ENCODE measurements at places on chromosomes 1 and 21.

DNA sequence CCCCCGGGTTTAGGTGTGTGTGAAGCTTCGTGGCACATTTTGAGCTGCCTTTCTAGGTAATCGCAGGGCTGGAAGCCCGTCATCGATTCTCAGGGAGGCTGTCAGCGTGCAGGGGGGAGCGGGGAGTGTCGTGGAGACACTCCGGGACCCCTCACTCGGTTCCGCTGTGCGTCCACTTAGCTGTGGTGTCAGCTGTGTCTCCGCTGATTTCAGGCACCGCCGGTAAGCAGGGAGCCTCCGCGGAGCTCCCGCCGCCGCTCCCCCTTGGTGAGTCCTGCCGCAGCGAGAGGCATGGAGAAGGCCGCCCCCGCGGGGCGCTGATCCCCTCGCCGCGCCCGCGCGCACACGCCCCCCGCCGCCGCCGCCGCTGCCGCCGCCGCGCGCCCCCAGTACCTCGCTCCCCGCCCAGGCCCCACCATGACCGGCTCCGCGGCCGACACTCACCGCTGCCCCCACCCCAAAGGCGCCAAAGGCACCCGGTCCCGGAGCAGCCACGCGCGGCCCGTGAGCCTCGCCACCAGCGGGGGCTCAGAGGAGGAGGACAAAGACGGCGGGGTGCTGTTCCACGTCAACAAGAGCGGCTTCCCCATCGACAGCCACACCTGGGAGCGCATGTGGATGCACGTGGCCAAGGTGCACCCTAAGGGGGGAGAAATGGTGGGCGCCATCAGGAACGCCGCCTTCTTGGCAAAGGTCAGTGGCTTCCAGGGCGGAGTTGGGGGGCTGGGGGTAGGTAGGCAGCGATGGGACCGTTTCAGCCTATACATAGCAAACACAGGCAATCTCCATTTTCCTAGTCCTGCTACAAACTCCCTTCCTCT is 995 bp downstream of the VASH2 start:
- DNase-seq = peak; percentile 29

DNA sequence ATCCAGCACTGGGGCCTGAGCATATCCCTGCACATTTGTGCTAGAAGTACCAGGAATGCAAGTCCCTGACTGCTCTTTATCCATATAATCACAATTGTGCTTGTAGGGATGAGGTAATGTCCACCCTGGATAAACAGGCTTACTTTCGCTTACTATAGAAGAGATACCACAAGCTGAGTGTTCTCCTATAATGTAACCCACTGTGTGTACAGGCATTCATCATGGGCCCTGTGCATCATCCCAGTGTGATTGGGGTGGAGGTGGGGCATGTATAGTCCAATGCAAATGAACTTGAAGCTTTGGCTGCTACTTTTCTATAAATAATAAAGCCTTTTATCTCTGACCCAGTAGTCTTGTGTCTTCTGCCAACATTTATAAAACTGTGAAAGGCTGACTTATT is 69.3 kb downstream of the MAN1A2 start:
- no peak for DNase-seq

GRCh38 chr1:245859493-245860114 is 647.5 kb downstream of the SMYD3 start:
- no peak for DNase-seq

DNA sequence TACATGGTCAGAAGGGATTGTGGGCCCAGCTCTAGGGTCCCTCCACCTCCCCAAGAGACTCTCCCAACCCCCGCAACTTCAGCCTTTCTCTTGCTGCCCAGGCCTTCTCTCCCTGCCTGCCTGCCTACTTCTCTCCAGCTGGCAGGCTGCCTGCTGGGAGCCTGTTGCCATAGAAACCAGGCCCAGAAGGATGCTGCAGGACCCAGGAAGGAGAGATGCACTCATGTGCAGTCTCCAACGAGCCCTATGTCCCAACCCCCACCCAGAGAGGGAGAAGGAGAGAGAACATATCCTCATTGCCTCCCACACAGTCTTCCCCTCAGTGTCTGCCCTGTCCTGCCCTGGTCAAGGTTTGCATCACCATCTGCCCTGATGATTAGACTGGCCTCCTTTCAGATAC is 10.8 kb upstream of the SMIM12 start:
- DNase-seq = no peak

DNA sequence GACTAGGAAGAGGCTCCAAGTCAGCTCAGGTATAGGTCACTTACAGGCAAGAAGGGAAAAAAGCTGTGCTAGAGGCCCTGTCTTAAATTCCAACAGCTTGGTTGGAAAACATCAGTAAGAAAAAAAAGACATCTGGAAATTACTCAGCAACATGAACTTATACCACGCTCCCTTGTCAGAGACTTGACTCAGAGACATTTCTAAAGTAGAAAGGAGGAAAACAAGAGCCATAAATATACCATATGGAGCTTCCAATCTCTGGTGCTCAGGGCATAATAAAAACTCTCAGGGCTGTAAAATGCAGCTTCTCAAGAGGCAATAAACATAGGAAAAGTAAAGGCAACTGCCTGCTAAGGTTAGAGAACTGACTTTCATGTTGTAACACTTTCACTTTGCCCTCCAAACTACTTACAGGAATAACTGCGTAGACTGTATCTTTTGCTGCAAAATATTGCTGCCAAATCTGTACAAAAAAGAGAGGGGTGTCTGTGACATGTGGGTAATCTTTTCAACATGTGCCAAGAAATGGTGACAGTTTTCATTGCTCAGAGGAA is 14.7 kb downstream of the ATPAF1 start:
- DNase-seq = no peak

DNA sequence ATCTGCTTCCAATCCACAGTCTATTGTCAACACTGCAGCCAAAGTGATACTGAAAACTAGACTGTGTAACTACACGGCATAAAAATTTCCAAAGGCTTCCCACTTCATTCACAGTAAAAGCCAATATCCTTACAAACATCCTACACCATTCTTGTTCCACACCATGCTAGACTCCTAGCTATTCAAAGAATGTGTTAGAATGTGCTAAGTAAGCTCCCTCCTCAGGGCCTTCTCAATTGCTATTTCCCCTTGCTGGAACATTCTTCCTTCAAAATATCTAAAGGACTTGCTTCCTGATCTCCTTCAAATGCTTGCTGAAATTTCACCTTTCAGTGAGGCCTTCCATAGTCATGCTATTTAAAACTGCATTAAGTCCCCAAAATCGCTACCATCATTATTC is 228.1 kb downstream of the AKT3 start:
- DNase-seq = no peak

DNA sequence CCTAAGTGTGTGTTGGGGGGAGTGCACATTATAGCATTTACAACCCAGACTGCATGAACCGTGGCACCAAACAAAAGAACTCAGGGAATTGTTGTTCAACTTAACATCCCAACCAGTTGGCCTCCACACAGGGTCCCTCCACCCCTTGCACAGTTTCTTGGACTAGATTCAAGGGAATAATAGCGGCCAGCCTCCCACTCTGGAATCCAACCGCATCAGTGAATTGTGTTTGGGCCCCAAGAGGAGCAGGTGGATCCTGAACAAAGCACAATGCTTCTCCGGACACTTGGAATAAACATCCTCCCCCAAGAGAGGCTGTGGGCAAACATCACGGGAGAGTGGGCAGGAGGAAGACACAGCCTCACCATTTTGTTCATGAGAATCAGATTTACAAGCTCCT is 18.2 kb downstream of the CD34 start:
- no peak for DNase-seq

DNA sequence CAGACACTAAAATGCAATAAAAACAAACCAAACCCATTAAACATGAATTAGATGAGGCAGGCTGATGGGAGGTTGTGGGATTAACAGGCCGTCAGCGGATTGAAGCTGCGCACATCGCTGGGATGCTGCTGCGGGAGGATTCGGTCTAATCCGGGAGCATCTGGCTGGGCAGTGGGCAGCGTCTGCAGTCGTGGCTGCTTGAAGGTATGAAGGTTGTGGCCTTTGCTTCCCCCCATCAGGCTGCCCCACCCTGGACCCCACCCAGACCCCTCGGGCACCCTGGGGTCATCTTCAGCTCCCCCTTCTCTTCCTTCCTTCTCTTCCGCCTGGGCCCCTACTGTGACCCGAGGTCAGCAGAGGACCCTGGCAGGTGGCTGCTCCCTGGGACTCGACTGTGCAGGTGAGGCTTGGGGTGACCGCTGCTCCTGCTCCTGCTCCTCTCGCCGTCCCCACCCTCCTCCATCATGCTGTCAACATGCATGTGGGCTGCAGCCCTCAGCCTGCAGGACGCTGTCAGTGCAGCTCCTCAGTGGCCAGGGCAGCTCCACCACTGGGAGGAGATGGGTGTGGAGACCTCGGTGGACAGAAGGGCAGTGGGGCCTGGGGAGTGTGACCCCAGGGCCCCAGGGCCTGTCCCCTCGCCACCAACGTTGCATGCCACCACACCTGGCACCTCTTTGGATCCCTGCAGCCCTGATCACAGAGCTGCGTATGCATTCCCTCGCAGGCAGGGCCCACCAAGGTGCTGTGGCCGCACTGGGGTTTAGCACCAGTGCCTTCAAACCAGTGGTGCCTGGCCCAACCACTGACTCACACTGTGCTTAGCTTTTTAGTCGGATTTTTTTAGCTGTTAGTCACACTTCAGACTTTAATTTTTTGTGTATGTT is 112.2 kb upstream of the COL6A1 start:
- no peak for DNase-seq

DNA sequence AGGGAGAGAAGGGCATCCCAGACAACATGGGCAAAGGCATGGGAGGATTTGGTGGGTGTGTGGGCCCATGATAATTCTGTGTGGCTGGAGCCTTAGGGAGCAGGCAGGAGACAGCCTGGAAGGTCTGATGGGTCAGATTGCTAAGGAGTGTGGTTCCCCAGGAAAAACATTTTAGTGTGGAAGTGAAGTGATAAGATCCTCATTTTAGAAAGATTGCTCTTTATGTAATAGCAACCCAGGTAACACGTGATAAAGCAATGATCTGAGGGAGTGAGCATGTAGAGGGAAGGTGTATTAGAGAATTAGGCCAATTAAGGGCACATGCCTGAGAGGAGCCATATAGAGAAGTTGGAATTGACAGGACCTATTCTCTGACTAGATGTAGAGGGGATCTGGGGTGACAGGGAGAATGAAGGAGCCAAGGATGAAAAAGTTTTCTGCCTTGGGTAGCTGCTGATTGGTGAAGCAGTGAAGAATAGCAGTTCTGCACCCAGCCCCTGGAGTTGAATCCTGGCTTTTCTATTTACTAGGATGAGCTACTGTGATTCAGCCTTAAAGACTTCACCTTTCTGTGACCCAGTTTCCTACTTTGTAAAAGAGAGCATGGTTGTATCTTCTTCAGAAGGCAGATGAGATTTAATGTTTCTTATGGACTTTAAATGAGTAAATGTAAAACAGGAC is 18.7 kb upstream of the SLAMF6 start:
- no peak for DNase-seq

GRCh38 chr1:189726806-189727205 is 750.9 kb downstream of the BRINP3 start:
- no peak for DNase-seq

DNA sequence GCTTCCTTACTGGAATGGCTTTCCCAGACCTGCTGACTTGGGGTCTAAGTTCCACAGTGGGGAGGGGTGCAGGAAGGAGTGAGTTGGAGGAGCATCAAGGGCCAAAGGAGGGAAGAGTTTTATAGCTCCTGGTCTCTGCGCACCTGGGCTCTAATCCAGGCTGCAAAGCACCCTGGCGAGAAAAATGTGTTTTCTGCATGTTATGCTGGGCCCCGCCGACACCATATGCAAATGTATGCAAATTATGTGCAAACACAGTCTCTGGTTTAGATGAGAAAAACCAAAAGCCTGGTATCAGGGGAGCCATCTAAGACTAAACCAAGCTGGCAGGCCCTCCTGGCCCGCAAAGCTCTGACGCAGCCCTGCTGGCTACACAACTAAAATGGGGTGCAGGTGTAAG is 95.0 kb downstream of the VWA5B1 start:
- DNase-seq = no peak

All from activated naive CD4-positive, alpha-beta T cell treated with anti-CD3 and anti-CD28 coated beads, Interleukin-2, amount 10 ng/mL, durations not matched to agents 7 days and 5 days (primary cell).